ENCODE measurements at places on chromosomes 7 and 10.

DNA sequence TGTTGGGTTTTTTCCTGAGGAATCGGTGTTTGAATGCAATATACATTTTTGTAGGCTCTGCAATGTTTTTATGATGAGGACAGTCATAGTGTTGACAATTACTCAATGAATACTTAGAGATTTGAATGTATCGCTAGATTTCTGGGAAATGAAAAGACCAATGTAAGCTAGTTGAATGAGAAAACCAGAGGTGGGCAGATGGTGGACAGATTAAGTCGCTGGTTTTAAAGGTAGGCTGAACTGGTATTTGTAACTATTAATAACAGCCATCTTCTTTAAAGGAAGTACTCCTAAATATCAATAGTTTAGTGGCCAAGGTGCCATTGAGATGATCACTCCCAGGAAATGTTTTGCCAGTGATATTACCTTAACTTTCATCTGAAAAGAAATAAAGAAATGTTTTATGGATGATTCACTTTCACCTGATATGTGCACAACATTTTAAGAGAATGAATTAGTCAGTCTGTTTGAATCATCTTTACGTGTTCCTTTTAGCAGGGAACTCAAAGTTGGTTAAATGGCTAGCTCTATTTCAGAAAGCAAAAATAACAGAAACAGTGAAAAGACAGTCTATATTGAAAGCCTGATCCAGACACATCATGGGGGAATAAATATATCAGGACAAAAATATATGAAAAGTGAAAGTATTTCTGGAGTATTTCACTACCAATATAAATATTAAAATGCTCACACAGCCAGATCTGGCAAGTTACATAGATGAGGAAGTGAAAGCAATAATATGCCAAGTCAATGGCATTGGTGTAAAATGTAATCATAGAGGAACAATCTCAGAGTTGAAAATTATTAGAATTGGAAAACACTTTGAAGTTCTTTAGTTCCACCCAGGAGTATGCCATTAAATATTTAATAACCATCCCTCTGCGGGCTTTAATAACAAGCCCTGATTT, 20.7 kb downstream of the MET start:
- DNase-seq: no peak

DNA sequence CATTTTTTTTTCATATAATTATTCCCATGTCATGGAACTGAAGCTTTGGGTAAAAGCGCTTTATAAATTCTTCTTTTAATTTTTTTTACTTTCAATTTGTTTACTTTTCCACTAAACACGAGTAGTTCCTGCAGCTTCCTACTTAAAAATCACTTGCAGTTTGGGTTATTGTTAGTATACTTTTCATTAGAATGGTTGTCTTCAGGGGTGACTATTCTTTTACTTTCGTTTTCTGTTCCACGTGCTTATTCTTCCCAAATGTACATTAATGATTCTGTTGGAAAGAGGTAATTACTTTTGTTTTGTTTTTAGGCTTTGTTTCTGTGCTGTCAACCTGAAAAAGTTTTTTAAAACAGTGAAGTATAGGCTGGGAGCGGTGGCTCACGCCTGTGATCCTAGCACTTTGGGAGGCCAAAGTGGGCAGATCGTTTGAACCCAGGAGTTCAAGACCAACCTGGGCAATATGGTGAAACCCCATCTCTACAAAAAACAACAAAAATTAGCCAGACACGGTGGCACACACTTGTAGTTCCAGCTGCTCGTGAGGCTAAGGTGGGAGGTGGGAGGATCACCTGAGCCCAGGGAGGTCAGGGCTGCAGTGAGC, 5.2 kb upstream of the CFAP69 start:
- DNase-seq: no peak

- DNase-seq: no peak
Observed at GRCh38 chr7:143407287-143408251, 1.1 kb downstream of the EPHA1 start.

GRCh38 chr10:71005337-71006305, 117.3 kb upstream of the PCBD1 start:
- no peak for DNase-seq

DNA sequence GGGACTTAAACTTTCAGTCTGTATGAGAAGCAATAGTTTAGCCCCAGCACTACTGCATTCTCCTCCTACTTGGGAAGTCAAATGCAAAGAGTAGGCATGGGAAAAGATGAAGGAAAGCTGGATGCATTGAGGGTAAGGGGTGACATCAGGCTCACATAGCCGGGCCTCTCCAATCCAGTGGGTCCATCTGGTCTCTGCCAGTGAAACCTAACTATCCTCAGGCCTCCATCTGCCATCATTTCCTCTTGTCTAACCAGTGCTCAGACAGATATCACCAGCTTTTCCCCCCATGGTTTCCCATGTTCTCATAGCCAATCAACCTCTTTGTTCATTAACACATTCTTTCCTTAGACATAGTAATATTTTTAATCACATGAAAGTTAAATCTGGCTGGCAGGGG, 118.3 kb downstream of the DGKI start:
- DNase-seq: no peak

DNA sequence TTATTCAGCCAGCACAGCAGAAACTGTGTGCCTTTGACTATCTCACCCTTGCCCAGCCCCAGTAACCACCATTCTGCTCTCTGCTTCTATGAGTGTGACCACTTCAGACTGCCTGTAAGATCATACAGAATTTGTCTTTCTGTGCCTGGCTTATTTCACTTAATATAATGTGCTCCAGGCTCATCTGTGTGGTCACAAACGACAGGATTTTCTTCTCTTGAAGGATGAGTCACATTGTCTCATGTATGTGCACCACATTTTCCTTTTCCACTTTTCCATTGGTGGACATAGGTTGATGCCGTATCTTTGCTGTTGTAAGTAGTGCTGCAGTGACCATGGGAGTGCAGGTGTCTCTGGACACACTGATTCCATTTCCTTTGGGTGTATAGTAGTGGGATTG, 122.5 kb upstream of the LANCL2 start:
- peak; percentile 23 for DNase-seq

GRCh38 chr10:132421847-132422751, 25.1 kb downstream of the PWWP2B start:
- no peak for DNase-seq

- DNase-seq: no peak
Observed at GRCh38 chr7:139265673-139266072, 34.6 kb downstream of the UBN2 start.

DNA sequence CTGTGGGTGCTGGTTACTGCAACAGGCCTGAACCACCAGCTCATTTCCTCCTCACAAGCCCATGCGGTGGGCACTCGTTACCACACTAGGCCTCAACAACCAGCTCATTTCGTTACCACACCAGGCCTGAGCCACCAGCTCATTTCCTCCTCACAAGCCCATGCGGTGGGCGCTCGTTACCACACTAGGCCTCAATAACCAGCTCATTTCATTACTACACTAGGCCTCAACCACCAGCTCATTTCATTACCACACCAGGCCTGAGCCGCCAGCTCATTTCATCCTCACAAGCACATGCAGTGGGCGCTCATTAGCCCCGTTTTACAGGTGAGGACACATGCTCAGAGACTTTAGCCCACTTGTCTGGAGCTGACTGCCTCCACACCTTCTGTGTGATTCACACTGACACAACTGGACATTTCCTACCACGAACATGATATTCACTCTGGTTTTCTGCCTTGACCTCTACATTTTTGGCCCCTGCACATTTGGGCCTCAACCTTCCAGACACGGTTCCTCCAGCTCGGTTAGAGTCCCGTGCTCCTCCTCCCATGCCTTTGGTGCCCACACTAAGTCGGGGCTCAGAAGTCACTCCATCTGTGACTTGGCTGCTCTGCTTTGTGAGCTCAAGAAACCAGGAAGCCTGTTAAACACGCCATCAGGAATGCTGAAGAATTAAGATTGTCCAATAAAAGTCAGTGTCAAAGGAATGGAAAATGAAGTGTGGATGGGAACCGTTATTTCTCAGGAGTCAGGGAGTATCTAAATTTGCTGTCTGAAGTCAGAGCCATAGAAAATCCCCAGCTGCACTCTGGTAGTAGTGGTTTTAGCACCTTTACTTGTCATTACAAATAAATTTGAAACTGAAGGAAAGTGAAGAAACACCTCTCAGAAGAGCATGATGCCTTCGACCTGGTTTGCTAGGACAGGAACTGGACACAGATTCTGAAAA, 55.8 kb upstream of the LANCL2 start:
- DNase-seq: no peak

- DNase-seq: no peak
Observed at GRCh38 chr10:124001391-124002148, 91.8 kb downstream of the CHST15 start.

- DNase-seq: no peak
Observed at GRCh38 chr7:1460821-1461645, 1.8 kb upstream of the MICALL2 start.

- no peak for DNase-seq
Observed at GRCh38 chr10:78004215-78005026, 24.9 kb downstream of the POLR3A start.

DNA sequence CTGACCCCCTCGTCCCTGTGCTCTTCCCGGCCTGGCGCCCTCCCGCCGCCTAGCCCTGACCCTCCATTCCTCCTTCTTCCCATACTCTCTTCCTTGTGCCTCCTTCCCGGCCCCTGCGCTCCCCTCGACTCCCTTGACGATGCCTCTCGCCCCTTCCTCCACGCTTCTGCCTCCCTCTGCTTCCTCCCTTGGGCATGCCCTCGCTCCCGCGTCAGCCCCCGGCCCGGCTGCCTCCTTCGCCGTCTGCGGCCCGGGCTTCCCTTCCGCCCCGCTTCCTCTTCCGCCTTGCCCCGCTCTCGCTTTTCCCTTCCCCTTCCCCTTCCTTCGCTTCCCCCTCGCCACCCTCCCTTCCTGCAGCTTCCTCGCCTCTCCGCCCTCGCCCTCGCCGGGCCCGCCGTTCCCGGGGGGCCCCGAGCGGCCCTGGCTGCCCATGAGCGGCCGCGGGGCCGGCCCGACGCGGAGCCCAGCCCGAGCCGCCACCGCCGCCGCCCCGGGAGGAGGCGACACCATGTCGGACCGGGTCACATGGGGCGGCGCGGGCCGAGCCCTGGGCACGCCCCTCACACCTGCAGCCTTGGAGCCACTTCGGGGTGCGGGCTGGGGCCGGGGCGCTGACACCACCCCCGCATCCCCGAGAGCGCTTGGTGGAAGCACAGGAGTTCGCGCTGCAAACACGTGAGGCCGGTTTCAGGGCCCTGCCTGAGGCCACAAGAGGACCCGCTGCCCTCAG, at the start of gene FBXW4:
TSS of gene FBXW4 (minus strand) at position 497 of the 730 bp plus-strand sequence. CDS start at position 432, 65 bp downstream.
- DNase-seq: peak; percentile 37

DNA sequence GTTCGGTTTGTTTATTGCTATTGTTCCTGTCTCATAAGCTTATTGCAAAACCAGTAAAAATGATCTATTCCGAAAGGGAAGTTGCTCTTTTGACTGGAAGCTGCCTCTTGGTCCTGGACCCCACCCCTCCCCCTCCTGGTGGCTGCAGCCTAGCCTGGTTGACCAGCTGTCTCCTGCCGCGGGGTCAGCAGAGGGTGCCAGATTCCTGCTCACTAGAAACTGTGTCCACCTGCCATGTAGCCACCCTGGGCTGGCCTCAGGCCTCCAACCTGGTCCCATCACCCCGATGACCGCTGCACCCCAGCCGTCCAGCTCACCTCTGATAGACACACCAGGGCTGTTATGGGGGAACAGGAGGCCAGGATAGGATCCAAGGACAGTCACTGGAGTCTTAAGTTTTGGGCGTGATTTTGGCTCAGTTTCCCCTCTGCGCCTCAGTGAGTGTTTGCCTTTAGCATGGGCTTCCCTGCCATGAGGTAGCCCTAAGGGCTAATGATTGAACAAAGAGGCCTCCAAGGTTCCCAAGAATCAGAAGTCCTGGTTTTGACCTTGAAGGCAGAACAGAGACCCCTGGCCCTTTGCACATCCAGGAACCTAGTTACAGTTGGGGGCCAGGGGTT, 32.9 kb upstream of the SLF2 start:
- DNase-seq: no peak

DNA sequence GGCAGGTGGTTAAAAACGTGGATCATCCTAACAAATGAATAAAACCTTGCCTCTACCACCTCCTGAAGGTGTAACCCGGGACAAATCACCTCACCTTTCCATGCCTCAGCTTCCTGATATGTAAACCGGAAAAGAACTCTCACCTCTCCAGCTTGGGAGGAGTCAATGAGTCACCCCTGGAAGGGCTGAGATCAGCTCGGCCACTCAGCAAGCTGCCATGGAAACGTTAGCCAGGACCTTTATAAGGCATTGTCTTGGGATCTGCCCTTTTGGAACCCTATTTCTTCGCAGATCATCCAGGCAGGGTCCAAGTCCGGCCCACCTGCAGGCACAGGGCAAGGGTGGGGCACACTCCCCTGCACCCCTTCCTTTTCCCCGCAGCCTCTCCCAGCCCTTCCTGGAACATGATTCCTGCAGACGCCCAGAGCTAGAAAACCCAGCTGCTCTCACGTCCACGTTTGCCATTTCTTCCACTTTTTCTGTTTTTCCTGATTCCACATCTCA, 81.6 kb upstream of the PFKP start:
- peak; percentile 16 for DNase-seq

- no peak for DNase-seq
Observed at GRCh38 chr7:152419473-152420429, 16.1 kb downstream of the KMT2C start.
